ENCODE measurements at places on chromosomes 3 and 15.

DNA sequence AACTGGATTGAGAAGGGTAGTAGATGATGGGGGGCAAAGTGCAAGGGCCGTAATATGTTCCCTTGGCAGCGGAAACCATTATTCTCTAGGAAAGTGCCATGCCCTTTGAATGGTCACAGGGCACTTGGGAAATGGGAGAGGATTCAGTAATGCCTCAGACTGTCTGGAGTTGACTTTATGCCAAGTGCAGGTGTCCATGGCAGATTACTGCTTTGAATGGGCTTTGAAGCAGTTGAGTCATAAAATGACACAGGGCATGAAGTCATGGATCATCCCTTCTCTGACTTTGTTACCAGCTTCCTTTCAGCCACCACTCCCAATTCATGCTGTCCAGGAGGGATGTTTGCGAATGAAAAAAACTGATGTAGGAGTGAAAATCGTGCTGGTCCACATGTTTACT is 20.1 kb downstream of the AADACL2 start:
- no peak for DNase-seq

- DNase-seq: no peak
Measured at GRCh38 chr3:50170689-50171088, 15.6 kb downstream of the SEMA3F start.

DNA sequence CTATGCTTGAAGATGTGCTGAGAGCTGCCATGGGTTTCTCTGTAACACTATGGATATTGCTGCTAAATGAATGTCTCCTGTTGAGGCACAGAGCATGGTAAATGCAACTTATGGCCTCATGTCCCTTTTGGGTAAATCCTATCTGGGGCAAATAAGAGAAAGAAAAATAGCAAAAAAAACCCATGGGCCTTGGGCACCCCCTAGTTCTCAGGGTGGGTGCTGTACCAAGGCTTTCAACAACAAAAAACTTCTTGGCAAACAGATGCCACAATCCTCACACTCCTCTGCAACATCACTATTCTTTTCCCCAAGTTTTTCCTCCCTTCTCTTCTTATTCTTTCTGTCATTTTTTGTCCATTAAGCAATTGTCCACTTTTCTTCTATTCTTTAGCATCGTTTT is 340.1 kb upstream of the ROBO2 start:
- DNase-seq: no peak

DNA sequence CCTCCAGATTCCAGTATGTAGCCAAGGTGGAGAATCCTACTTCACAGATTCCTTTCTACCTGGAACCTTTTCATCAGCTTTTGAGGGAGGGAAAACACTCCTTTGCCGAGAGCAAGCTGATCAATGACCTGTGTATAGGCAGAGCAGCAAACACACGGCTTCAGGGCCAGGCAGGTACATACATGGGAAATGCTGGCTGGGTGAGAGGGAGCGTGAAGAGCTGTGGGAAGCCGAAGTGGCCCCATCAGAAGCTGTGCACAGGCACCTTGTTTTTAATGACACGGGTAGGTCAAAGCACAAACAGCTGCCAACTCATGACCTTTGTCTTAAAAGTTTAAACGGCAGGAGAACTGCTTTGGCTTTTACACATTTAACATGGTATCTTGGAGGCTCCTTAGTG is 25.3 kb downstream of the STARD5 start:
- no peak for DNase-seq

DNA sequence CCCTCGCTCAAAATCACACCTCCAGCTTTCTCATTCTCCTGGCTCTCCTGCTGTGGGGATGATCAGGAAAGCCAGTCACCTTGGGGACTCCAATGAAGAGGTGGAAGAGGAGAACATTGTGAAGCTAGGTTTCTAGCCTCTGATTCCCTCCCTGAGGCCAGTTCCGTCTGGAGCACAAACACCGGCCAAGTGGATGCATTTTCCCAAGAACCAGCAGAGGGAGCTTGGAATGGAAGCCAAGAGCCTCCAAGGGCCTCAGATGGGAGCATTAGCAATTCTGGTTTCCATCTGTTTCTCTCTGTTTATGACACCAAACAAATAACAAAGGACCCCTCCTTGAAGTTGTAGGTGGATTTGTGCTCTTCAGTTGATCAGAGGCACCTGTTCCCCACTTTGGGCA is 40.6 kb upstream of the NMNAT3 start:
- no peak for DNase-seq

- DNase-seq: no peak
Measured at GRCh38 chr15:91889111-91889815, 35.8 kb downstream of the SLCO3A1 start.

- no peak for DNase-seq
Measured at GRCh38 chr15:88428053-88428452, 39.1 kb downstream of the MRPL46 start.

Measured in activated T-cell treated with anti-CD3 and anti-CD28 coated beads for 4 hours (primary cell).